AG04449 (cell line): ENCODE measurements at places on chromosomes 1 and 21.

DNA sequence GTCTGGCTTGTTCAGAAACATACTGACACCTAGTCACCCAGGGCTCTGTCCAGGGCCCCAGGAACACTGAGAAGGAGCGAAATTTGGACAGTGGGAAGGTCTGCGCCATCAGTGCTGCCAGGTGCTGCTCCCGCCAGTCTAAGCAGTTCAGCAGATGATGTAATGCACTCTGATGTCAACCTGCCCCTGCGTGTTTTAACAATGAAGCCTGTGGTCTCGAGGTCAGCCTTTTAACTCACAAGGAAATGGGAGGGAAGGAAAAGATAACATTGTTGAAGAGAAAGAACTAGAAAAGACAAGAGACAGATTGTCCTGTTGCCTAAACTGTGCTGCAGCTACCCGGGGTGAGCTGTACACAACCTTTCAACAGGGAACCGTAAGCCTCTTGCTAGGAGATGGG lies 126.6 kb upstream of the IFFO2 start:
- no peak for DNase-seq

DNA sequence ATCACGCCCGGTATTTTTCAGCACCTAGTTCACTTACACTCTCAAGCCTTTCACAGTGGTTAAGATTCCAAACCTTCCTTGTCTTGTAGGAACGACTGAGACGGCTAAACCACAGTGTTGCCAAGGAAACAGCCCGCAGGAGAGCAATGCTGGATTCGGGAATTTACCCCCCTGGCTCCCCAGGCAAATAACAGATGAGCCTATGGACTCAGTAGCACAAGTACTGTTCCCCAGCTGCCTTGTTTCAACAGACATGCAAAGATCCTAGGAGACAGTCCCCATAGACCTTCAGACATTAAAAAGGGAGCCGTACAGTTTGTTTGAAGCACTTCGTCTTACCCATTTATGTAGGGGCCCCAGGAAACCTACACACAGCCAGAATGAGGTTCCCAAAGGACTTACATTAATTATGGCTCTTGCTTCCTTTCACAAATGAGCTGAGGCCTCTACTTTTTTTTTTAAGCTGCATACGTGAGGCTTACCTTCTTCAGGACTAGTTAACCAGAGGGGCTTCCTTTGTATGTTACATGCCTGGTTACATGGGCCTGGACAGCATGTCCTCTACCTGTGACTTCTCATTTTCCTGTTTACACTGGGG lies 2.7 kb downstream of the SNAPIN start:
- DNase-seq, result no peak

GRCh38 chr21:45794027-45794426 lies 150.5 kb downstream of the PCBP3 start:
- DNase-seq, result no peak

GRCh38 chr1:151210830-151211229 lies 12.5 kb downstream of the PIP5K1A start:
- DNase-seq, result no peak

DNA sequence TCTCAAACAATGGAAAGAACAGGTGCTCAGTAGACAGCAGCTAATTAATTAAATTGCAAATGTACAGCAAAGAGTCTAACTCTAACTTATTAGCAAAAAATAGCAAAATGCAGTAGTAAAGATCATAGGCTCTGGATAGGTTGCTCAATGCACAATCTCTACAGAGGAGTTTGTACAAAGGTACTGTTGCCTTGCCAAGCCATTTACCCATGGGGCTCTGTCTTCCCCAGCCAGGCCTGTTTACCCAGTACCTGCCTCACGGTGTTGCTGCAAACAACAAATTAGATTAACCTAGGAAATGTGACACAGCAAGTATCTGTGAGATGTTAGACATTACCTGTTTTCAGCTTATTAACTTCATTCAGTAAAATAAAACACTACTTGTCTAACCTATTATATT lies 222.0 kb downstream of the DENND1B start:
- no peak for DNase-seq

DNA sequence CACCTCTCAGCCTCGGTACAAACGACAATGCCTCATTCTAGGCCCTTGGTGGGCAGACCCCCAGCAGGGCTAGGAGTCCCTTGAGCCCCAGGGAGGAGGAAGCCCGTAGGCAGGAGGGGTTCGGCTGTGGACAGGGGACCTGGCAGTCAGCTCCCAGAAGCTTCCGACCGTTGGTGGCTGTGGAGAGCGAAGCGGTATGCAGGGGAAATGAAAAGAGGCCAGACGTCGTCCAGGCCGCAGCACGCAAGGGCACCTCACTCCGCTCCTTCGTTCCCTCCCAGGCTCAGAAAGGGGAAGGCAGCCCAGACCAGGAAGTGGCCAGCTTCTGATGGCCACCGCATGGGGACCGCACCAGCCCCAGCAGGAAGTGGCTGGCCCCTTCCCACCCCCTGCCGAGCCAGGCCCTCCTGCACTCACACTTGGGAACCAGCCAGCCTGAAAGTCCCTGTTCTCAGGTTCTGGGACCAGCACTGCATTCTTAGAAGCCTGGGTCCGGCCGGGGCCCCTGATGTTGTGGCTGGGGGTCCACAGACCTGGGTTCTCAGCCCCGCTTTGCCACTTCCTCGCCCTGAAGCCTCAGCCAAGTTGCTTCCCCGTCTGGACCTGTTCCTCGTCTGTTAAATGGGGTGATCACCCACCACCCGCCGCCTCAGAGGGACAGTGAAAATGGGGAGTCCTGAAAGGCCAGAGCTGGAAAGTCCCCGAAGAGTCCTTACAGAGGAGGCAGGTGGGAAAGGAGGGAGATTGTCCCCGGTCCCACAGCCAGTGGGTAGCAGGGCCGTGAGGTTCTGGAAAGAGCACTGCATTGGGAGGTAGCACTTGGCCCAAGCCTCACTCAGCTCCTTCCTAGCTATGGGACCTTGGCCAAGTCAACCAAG lies 104.0 kb upstream of the RUNX3 start:
- no peak for DNase-seq

DNA sequence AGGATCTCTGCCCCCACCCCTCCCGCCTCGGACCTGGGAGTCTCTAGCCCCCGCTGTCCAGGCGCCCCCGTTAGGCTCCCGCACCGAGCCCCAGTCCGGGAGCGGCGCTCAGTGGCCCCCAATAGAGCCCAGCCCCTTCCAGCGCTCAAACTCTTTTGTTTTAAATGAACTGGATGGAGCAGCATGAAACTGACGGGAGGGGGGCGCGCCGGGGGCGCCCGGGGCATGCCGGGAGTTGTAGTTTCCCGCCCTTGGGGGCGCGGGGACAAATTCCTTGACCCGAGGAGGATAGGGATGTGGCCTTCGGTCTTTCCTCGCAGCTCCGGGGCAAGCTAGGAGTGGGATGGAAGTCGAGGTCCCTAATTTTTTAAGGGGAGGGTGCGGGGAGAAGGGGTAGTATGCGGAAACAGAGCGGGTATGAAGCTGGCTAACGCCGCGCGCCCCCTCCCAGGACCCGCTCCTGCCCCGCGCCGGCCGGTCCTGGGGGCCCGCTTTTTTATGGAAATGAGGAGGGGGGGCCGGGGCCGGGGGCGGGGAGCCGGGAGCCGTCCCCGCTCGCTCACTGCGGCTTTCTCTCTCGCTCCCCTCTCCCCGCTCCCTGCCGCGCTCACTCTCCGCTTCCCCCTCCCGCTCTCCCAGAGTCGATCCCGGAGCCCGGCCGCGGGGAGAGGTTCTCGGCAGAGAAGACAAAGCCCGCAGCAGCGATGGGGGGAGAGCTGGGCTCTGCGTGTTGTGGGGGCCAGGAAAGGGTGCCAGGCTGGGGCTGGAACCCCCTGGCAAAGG lies at the start of gene MEX3A:
MEX3A (minus strand) TSS at position 157 of the 783 bp plus-strand sequence. CDS start 467 bp downstream, outside the sequence.
- no peak for DNase-seq

DNA sequence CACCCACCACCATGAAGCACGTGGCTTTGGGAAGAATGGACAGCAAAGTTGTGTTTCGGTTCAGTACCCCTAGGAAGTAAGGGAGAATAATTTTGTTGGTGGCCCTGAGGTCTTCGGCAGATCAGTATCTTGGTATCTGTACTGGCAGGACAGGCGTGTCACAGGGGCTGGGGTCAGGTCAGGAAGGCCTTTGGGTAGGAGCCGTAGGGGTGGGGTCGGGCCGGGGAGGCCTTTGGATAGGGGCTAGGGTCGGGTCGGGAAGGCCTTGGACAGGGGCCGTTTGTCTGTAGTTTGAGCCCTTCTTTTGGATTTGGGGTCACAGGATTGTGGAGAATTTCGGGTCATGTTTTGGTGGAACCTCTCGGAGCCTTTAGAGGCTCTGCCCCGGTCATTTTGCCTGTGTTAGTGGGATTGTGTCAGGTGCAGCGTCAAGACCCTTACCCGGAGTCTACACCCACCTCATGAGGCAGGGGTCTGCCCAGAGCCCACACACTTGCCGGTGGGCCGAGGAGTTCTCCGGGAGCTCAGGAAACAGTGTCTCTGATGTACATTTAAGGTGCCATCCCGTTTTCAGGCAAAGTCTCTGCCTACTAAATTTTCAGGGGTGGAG lies 75.3 kb upstream of the COL6A1 start:
- DNase-seq, result no peak

DNA sequence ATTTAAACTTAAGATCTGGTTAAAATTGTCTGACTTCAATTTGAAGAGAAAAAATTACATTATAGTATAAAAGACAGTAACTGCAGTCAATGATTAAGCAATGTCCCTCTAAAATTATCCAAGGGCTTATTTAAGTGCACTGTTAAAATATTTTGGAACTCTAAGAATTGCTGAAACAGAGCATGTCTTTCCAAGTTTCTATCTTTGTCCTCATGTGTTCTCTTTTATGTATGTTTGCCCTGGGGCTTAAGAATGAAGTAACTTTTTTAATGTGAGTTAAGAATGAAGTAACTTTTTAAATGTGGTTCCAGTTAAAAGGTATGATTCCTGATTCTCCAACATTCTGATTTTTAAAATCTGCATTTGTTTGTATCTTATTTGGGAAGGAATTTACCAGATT lies 69.0 kb upstream of the MARK1 start:
- DNase-seq, result no peak

DNA sequence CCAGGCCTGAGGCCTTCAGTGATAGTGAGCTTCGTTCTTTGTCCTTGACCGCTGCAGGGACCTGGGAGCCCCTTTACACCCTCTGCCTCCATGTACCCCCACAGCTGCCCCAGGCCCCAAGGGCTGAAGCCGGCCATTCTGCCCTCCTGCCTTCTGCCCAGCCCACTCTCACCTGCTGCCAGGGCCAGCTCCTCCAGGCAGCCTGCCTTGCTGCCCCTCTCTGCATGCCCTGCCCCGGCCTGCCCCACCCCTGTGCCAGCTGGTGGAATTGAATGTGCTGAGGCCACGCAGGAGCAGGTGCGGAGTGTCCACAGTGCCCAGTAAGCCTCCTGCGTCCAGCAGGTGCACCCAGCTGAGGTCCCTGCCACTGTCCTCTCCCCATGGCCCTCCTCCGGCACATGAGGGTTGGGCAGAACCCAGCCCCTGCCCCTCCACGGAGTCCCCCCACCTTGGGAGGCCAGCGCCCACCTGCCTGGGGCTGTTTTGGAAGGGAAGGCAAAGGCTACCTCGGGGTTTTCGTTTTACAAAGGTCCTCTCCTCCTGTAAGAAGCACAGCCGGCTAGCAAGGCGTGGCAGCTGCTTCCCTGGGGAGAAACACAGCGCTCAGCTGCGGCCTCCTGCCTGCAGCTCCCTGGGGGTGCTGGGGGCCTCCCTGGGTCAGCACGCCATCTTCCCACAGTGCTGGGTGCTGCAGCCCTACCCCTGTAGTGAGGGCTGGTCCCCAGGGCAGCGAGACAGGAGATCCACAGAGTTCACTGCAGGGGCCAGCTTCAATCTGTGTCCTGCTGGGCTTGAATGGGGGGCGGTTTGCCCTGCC lies 21.0 kb downstream of the MMEL1 start:
- no peak for DNase-seq

DNA sequence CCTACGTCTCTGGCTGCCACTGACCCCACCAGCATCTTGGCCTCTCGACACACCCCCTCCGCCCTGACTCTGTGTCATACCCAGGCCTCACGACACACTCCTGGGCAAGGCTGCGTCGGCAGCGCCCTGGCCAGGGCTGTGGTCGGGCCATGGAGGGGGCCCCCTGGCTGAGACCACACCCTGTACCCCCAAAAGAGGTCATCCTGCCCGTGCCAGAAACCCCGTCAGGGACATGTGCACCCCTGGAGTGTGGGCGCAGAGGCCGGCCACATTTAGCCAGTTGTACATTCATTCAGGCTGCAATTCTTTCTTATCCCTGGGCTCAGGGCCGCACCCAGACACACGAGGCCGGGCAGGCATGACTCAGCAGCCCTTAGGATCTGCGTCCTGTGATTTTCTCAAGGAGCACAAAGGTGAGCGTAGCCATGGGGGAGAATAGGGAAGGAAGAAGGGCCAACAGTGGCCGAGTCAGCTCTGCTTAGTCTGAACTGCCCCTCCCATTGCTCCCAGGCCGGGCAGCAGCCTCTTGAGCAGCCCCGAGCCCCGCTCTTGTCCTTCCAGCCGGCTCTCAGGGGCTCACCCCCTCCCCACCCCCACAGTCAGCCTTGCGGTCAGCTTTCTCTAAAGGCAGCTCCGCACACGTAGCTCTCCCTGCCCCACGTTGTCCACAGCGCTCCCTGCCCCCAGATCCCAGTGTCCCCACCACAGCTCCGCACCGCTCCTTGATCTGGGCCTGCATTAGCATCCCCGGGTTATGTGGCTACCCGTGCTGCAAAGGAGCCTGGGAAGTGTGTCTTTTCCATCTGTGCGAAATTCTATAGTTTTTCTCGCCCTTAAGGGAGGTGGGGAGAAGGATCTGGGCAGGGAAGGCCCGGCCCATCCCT lies 7.9 kb downstream of the CSTB start:
- DNase-seq, result no peak

GRCh38 chr1:74343216-74343615 lies 108.0 kb downstream of the TNNI3K start:
- no peak for DNase-seq

DNA sequence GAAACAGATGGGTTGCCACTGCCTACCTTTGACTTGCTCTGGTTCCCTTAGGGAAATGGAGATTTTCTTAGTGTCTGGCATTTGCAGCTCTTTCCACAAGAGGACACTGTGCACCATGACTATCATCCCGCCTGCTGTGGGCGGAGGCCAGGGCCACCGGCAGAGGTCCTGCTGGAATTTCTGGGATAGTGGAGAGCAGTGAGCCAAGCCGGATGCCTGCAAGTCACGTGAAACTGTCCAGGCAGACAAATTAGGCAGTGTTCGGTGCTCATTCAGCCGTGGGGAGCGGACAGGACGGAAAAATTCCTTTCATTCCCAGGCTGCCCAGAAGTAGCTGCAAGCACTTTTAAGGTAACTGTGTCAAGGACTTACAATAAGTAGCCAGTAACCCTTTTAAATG lies 43.4 kb downstream of the IGSF5 start:
- peak; percentile 5 for DNase-seq

DNA sequence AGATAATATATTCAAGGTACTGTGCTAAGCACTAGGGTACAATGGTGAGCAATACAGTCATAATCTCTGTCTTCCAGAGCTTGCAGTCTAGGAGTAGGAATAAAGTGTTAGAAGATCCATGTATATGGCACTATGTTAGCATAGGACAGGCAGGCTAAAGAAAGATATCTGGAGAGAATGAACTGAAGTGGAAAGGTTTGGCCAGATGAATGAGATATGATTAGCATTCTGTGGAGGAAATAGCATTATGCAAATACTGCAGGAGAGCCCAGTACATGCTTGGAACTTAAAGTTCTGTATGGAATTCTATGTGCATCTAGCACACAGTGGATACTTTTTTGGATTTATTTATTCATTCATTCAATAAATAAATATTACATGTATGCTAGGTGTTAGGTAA lies 4.7 kb downstream of the C8A start:
- DNase-seq, result no peak
